ENCODE measurements at places on chromosomes 13 and 19.

DNA sequence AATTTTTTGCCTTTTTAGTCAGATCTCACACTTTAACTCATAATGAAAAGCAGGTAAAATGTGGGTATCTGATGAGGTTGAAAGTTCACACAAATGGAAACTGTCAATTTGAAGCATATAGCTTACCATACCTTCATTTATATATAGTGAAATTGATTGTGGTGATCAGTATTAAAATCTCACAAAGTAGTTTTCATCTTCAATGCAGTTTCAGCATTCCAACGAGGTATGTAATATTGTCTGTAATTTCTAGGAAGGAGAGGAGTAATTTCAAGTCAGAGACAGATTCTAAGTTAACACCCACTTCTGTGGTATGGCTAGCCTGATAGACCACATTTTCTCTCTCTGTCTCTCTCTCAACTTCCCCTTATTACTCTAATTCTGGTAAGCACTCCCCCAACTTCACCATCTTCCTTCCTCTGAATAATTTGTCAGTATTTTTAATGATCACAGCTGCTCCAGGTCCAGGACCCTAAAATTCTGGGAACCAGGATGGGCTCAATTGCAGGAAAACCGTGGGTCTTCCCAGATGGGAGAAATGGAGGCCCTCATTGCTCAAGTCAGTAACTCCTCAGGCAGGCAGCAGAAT, 455.7 kb downstream of the FGF9 start:
- DNase-seq = no peak

DNA sequence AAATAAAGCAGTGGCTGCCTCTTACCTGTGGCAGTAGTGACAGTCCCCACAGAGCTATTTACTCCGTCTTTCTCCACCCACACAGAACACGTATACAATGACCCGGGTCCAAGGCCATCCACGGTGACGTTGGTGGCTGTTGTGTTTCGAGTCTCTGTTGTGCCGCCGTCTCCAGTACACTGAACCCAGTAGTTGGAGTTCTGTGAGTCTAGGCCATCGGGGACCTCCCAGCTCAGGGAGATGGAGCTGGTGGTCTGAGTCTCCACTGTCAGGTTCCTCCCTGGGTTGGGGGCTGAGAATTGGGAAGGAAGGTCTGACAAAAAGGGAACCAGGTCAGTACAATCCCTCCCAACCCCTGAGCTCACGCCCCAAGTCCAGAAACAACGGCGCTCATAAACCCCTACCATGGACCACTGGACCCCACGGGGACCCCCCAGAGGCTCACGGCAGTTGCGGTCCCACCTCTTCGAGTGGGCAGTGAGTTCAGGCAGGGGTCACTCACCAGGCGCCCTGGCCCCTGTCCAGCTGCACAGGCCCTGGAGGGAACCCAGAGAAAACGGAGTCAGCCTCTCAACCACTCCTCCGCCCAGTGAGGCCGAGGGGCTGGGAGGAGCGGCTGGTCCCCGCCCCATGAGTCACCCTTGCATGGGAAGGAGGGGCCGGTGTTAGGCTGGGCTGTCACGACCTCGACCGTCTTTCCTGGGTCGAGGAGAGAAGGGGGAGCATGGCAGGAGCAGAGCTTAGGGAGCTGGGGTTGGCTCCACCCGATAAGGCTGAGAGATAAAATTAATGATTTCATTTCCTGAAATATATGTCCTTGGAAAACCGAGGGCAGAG, 2.4 kb downstream of the PTPRH start:
- DNase-seq = peak; percentile 93

DNA sequence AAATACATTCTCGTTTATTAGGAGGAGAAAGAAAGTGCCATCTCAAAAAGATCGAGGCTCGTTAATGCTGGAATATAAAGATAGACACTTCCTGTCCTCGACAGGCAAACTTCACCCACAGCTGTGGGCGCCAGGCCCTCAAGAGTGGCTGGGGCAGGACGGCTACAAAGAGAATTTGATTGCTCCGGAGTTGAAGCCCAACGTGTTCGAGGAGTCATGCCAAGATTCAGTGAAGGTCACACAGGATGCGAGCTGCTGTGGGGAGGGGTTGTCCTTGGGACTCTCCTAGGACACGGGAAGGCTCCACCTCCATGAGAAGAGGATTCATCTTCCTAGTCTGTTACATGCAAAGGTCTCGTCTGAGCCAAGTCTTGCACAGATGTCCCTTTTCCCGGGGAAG, 16.3 kb upstream of the PTPRS start:
- DNase-seq = no peak

DNA sequence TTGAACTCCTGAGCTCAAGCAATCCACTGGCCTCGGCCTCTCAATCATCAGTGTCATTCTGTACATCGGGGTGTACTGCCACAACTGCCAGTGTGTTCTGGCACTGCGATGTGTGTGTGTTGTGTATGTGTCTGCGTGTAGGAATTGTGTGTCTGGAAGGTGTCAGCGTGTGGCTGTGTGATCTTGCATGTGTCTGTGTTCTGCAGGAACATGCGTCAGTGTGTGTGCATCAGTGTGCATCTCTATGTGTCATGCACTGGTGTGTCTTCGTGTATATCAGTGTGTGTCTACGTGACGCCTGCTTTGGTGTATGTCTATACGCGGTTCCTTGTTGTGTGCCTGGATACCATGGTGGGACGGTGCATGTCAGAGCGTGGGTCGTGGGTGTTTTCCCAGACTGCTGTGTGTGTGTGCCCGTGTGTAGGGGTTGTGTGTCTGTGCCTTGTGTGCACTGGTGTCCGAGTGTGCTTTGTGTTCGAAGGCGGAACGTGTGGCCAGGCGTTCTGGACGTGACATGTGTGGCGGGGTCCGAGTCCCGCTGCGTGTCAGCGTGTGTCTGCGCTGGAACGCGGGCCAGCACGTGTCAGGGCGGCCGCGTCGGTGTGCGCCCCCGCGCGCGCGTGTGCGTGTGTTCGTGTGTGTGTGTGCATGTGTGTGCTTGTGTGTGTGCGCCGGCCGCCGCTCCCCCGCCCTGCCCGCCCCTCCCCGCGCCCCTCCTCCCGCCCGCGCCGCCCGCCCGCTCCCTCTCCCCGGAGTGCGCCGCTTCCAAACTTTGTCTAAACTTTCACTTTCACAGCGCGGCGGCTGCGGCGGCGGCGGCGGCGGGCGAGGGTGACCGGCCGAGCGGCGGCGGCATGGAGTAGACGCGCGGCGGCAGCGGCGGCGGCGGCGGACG, at the start of gene NFIX:
TSS of gene NFIX (plus strand) at position 775 of the 895 bp plus-strand sequence. CDS start 363 bp downstream, outside the sequence.
- peak; percentile 76 for DNase-seq

DNA sequence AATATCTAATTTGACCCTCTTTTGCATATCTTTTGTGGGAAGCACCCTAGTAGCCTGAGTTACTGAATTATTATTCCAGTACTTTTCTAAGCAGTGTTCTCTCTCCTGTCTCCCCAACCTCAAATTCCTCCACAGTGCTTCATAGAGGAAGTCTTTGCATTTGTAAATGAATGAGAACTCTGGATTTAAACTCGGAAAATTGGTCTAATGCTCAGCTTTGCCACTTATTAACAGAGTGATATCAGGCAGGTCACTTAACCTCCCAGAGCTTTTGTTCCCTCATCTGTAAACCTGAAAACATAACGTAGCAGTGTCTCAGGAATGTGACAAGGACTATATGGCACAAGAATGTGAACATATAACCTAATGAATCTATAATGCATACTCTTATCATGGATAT, 26.2 kb downstream of the FREM2 start:
- DNase-seq = no peak

- DNase-seq = no peak
Measured at GRCh38 chr19:33627962-33628839, 6.4 kb downstream of the CHST8 start.

GRCh38 chr13:99548448-99548847, 47.2 kb downstream of the TM9SF2 start:
- DNase-seq = no peak

DNA sequence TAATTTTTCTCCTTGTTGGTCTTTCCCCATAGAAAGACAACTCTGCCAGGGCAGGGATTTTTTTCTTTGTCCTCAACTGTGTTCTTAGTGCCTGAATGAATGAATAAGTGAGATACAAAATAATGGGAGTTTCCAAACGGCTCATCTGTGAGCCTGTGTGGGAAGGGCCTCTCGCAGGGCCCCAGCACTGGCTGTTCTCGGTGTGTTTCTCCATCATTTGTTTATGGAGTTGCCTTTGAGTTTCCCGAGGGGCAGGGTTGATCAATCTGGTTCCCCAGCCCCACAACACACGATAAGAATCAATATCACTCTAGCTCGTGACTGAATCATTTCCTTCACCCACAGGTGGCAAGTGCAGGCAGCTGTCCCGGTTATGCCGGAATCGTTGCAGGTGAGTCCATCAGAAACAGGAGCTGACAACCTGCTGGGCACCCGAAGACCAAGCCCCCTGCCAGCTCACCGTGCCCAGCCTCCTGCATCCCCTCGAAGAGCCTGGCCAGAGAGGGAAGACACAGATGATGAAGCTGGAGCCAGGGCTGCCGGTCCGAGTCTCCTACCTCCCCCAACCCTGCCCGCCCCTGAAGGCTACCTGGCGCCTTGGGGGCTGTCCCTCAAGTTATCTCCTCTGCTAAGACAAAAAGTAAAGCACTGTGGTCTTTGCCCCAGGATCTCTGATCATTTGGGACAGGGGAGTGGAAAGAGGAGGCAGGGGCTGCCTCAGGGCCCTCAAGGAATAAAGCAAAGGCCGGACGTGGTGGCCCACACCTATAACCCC, 14.9 kb downstream of the FXYD5 start:
- no peak for DNase-seq

DNA sequence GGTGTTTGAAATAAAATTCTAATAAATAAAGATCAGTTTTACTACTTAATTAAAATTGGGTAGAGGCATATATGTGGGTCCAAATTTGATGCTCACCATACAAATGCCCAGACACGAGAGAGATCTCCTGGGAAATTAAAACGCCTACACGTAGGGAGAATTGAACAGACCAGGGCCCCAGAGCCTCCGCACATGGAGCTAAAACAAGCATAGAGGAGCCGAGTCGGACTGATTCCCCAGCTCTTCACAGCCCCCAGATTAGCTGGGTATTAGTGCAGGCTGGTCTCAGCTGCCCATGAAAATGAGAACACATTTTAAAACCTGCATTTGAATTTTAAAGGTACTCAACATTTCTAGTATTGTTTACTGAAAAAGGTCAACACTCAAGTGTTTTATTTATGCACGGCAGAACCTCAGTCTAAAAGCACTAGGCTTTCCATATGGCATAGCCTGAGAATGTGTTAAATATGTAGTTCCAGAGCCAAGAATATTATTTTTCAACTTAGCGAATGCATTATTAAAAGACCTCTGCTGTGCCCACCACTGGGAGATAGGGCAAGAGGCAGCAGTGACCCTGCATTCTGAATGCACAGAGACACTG, 344.8 kb downstream of the ENOX1 start:
- DNase-seq = no peak

- DNase-seq = no peak
Measured at GRCh38 chr13:106496072-106496997, 39.1 kb downstream of the EFNB2 start.

- no peak for DNase-seq
Measured at GRCh38 chr19:21900401-21900800, 64.4 kb upstream of the ZNF43 start.
